ENCODE measurements at places on chromosomes 1 and 21. TPM values are rescaled to one million over a fixed set of nuclear protein-coding genes. Genes with fewer than 3 reads are reported as not detected.

TMEM52 gene
- 0.19 TPM for total RNA-seq

CD48 gene
- total RNA-seq: not detected

SOX13 gene
- total RNA-seq: 6.3 TPM

SDE2 gene
- 38.2 TPM for total RNA-seq

NUAK2 gene
- total RNA-seq: 5.2 TPM

AGMAT gene
- total RNA-seq: 2.7 TPM

All from regular cardiac myocyte (primary cell).